ENCODE measurements at places on chromosomes 2 and 18.
A peak's percentile ranks its signal among the peaks of the same experiment; 100 is the strongest.

- DNase-seq = no peak
Observed at GRCh38 chr2:1651121-1652033, 92.9 kb downstream of the PXDN start.

GRCh38 chr2:113974727-113975126 is 84.8 kb downstream of the ACTR3 start:
- no peak for DNase-seq

DNA sequence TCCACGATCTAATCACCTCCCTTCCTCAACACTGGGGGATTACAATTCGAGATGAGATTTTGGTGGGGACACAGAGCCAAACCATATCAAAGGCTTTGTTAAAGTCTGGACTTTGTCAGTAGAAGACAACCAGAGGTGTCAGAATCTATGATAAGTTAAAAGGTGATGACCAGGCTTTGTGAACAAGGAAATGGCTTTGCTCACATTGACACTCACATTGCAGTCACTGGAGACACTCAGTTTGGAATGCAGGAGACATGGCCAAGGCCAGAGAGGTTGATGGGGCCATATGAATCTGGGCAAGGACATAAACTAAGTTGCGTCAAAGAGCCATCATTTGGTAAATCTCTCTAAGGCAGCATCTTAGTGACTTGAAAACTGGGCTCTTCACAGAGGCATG is 678.2 kb upstream of the FSHR start:
- DNase-seq = no peak

DNA sequence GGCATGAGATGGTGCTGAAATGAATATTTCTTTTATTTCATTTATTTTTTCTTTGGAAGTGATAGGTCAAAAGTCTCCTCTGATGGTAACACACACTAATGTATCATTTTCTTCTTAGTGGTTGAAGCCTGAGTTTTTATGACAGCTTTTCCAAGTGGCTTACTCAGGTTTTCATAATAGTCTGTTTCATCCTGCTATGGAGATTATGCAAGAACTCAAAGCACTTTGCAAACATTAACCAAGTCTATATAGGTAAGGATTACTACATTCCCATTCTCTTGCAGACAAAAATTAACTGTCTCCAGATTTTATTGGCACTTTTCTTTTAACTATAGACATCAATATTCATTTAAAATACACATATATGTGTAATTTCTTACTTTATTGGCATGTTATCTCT is 572.6 kb upstream of the GCFC2 start:
- no peak for DNase-seq

DNA sequence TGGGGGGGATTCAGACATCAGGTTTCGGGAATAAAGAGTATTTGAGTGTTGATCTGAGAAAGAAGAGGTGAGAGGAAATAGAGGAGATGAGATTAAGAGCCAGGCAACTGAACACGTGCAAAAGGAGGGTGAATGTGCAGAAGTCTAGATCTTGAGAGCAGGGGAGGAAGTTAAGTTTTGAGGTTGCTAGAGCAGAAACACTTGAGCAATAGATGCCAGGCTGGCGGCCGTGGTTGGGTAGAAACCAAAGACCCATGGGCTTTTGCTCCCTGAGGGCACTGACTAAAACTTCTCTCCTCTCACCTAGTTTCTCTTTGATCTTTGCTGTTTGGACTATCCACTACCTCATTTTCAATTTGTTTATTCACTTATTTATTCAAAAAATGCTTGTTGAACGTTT is 116.0 kb downstream of the CDC42EP3 start:
- no peak for DNase-seq

- no peak for DNase-seq
Observed at GRCh38 chr2:179302764-179303571, 38.3 kb upstream of the SESTD1 start.

DNA sequence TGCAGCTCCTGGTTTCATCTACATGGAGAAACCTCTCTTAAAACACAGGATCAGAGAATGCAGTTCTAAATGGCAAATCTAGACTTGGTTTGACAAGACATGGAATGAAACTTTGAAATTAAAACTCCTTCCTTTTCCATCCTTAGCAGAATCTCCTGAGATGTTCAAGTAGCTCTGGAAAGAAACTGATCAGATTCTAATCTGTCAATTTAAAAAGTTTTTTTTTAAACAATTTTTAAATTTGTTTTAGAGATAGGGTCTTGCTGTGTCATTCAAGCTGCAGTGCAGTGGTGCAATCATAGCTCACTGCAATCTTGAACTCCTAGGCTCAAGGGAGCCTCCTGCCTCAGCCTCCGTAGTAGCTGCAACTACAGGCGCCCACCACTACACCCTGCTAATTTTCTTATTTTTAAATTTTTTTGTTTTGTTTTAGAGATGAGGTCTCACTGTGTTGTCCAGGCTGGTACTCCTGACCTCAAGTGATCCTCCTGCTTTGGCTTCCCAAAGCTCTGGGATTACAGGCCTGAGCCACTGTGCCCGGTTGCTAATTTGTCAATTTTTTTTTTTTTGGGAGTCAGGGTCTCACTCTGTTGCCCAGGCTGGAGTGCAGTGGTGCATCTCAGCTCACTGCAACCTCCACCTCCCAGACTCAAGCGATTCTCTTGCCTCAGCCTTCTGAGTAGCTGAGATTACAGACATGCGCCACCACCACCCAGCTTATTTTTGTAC is 216.7 kb downstream of the TGIF1 start:
- no peak for DNase-seq

DNA sequence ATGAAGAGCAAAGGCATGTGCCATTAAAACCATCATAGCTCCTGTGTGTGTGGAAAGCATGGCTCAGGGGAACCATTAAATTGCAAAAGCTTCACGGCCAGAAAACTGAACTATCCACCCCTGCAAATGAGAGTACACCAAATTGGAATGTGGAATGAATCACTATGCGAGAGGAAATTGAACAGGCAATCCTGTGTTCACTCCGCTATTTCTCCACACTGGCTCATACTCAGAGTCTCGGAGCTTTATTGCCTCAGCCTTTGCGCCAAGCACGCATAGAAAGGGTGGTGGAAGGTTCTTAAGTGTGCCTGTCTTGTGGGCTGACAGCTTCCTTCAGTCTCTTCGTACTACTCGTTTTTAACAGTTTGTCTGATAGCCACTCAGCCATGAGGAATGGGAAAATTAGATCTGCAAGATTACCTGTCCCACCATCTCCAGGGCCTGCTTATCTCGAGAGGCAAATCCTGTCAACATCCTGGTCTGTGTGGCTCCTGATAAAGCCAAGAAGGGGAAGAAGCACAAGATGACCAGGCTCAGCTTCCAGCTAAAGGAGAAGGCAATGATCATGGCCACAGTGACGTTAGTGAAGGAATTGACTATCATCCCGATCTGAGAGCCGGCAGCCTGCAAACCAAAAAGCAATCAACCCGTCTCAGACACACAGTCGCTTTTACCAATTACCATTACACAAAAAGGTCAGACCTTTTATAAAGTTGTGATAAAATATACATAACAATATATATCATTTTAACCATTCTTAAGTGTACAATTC is 34.9 kb downstream of the G6PC2 start:
- peak; percentile 36 for DNase-seq

DNA sequence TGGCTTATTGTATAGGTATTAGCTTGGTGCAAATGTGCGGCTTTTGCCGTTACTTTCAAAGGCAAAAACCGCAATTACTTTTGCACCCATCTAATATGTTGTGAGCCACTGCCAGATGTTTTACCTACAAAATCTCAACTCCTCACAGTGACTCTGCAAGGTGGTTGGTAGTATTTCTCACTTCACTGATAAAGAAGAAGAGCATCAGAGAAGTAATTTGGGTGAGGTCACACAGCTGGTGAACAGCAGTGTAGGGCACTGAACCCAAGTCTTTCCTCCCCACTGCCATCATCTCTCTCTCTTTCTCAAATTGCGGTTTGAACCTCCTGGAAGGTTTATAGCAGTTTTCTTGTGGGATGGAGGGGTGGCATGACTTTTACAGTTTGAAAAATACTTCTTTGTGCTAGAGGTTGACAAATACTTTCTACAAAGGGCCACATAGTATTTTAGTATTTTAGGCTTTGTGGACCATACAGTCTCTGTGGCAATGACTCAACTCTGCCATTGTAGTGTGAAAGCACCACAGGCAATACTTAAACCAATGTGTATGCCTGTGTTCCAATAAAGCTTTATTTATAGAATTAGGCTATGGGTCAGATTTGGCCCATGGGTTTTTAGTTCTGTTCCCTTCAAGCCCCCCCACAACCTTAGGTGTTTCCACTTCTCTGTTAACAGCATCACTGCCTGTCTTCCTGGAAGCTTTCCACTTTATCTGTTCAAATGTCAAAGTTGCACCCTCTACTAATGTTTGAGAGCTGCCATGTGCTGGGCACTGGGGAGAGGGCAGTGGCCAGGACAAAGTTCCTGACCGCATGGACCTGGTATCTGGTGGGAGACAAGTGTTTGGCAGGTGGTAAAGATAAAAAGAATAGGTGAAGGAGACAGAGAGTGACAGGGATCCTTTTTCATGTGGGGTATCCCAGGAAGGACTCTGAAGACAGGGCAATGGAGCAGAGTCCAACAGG is 30.1 kb downstream of the FHOD3 start:
- no peak for DNase-seq

- DNase-seq = no peak
Observed at GRCh38 chr2:224217962-224218347, 178.9 kb upstream of the SERPINE2 start.

- no peak for DNase-seq
Observed at GRCh38 chr18:2655178-2655953, at the start of gene SMCHD1. TSS of gene SMCHD1 (plus strand) at chr18:2655726. CDS start at chr18:2656076, 350 bp downstream.

DNA sequence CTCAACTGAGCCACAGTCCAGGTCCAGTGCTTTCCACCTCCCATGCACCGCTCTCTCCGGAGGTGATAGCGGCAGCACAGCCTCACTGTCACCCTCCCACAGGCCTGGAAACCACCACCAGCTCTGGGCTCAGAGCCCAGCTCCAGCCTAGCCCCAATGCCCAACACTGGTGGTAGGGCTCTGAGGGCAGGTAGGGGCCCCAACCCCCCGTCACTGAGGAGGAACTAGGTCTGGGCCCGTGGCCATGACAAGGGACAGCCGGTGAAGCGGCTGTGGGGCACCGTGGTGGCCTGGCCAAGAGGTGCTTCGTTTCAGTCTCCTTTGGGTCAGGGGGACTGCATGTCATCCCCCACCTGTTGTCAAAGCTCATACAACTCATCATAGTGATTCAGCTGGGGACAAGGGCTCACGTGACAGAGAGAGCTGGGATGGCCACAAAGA is 5.5 kb upstream of the TMEM214 start:
- no peak for DNase-seq

DNA sequence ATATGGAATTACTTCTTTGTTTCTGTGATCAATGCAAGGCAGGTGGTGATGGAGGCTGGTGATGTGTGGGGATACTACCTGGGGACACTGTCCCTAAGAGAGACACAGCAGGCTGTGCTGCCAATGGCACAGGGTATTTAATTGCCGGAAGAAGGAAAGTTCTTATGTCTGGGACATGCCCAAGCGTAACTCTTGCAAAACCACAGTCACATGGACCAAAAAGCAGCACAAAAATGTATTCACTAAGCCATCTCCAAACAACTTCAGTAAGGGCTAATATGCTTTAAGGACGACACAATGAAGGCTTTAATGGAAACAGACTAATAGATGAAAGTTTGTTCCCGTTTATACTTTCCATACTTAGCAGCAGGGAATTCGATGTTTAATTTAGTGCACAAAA is 49.7 kb upstream of the AP1S3 start:
- no peak for DNase-seq

GRCh38 chr2:191719261-191719660 is 41.3 kb downstream of the NABP1 start:
- no peak for DNase-seq

DNA sequence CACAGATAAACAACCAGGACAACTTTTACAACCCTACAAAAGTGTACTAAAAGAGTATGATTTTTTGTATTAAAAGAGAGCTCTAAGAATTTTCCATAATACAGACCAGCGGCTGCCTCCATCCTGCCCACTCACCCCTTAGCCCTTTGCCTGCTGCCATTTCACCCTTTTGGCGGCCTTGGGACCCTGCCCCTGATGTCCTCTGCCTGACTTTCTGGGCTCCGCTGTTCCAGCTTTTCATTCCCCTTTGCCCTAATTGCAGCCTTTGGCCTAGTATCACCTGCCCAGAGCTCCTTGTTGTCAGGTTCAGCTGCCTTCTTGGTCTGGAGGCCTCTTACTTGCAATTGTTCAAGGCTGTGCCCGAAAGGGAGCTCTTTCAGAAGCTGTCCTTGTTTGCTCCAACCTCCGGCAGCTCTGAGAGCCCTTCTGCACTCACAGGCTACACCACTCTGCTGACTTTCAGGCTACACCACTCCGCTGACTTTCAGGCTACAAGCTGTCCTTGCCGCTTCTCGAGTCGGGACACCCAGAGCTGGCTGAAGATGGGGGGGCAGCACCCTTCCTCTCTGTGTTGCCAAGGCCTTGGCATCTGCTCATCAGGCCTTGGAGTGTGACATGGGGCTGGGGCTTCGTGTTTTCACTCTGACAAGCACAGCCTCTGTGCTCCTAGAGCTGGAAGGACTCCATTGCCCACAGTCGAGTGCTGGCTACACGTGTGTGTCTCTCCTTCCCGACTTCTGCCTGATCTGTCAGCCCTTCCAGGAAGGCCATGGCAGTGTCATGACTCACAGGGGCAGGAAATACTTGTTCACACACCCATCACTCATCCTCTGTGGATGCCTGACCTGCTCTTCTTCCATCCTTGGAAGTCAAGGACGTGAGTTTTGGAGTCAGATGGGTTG is 43.1 kb upstream of the HDAC4 start:
- DNase-seq = no peak

- DNase-seq = no peak
Observed at GRCh38 chr18:49565612-49566011, 3.8 kb downstream of the LIPG start.

DNA sequence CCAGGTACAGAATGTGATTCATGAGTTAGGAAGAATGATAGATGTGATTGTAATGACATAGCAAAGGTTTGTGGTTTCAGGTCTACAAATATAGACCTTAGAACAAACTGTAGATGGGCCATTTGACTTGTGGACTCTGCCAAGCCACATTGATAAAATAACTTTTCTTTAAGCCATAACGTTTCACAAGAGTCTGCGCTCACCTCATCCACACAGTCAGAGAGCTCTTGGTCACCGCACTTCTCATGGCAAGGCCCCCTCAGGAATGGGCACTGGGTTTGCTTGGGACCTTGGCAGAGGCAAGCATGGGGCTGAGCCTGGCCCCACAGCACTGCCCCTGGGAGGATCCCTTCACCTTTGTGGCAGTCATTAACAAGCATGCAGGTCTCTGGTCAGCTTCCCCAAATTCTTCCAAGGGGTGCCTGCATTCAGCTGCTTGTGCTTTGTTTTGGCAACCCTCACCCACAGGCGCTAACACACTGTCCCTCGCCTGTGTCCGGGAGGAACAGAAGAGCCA is 14.0 kb downstream of the ARMC9 start:
- DNase-seq = no peak
